ENCODE measurements at places on chromosomes 12 and 14.

- DNase-seq = no peak
Measured at GRCh38 chr14:44803239-44803905, 158.4 kb downstream of the KLHL28 start.

DNA sequence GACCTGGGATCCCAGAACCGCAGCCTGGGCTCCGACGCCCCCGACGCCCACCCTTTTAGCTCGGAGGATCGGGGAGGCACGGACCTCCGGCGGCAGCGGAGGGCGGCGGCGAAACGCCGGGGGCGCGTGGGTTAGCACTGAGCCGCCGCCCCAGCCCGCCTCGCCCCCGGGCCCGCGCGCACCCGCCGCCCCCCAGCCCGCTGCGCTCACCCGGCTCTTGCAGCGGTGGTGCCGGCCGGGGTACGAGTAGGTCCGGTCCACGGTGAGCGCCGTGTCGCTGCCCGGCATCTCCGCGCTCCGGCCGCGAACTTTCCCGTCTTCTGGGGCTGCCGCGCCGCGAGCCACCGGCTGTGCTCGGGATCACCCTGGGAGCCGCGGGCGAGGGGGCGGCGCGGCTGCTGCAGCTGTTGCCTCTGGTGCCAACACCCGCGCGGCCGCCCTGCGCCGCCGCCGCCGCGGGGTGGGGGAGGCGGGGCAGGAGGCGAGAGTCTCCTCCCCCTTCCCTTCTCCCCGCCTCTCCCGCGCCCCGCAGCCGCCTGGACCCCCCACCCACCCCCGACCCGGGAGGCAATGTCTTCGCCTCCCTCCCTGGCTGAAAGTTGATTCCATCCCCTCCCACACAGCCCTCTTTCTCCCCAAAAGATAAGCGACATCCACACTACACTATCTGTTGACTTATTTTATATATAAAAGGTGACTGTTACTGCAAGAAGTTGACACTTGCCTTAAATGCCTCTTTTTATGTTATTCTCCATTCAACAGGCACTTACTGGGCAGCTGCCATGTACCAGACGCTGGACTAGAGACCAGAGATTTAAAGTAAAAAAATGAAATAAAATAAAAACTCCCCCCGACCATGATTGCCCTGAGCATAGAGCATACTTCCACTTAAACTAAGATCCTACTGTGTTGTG lies at the start of gene TMCC3:
Gene TMCC3, minus strand, starts transcription at position 415 of the 914 bp plus-strand sequence. Its CDS starts 127 bp downstream, at position 288.
- no peak for DNase-seq

DNA sequence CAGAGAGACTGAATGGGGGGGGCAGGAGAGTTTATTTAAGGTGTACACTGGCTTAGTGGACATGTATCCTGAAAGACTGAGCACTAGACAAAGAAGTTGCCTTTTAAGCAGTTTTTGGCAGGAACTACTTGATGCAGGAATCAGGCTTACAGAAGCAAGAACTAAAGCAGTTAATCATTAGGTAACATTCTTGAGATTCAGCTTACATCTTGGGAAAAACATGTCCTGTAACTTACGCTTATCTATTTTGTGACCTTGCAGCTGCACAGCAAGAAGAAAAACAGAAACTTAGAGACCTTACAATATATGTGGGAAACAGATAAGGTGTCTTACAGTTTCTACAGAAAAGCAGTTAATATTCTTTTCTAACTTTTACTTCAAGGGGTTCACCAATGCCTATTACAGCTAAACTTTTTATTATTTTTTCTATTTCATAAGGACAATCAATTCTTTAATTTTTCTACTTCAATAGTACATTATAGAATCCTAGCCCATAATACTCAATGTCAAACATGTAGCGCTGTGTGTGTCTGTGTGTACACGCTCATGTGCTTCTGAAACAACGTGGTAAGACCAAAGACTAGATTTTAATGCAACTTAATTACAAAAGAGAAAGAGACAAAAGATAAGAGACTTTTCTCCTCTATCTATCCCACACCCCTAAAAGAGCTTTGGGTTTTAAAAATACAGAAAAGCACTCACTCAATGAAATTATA lies 276.9 kb downstream of the PRKD1 start:
- no peak for DNase-seq

GRCh38 chr12:80188576-80188975 lies 89.2 kb downstream of the OTOGL start:
- no peak for DNase-seq

Data from stimulated activated CD4-positive, alpha-beta T cell treated with anti-CD3 and anti-CD28 coated beads, Interleukin-12 subunit alpha, Interleukin-12 subunit beta, amount 100 ng/mL, for 24 hours (primary cell).